ENCODE measurements at places on chromosomes 4 and X. TPM values are rescaled to one million over a fixed set of nuclear protein-coding genes. Genes with fewer than 3 reads are reported as not detected.

Gene CHST7
- polyA plus RNA-seq: 0.54 TPM

Gene GATA1
- not detected for polyA plus RNA-seq

GRCh38 chr4:76055016-76055415, 19.1 kb upstream of the CXCL11 start:
- DNase-seq: peak; percentile 36

- no peak for DNase-seq
Measured at GRCh38 chr4:13312264-13312663, 171.9 kb downstream of the RAB28 start.

DNA sequence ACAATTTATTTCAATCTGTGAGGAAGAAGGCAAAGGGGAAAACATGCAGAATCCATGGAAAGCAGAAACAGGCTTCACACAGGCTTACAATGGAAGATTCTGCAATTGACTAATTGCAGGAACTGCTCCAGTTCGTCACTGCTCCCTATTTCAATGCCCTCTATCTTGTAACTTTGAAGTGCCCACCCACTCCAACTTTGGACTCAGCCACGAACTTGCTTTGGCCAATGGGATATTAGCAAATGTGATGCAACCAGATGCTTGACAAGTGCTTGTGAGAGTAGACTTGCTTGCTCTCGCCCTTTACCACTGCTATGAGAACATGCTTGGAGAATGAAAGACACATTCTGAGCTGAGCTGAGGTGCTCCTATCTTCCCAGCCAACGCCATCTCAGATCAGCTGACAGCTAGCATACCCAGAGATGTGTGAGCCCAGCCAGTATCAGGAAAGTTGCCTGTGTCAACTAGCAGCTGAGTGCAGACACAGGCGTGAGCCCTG, 105.7 kb upstream of the PTCHD1 start:
- no peak for DNase-seq

Gene SMIM43
- not detected for polyA plus RNA-seq

Gene CXCL8
- polyA plus RNA-seq: 2.2 TPM

GRCh38 chrX:130212371-130212770, 40.6 kb downstream of the RAB33A start:
- DNase-seq: no peak

Gene FATE1
- polyA plus RNA-seq: 0.16 TPM

Gene TGIF2LX
- not detected for polyA plus RNA-seq

GRCh38 chr4:122700178-122700725, 32.3 kb upstream of the BBS12 start:
- DNase-seq: peak; percentile 35

Gene TBC1D9
- polyA plus RNA-seq: 10.1 TPM

Gene PCDH7
- polyA plus RNA-seq: 1.9 TPM

- DNase-seq: no peak
Measured at GRCh38 chrX:132737743-132738142, 220.7 kb downstream of the HS6ST2 start.
